ENCODE measurements at places on chromosomes 12 and 14. TPM values are rescaled to one million over a fixed set of nuclear protein-coding genes. Genes with fewer than 3 reads are reported as not detected.
A peak's percentile ranks its signal among the peaks of the same experiment; 100 is the strongest.

DNA sequence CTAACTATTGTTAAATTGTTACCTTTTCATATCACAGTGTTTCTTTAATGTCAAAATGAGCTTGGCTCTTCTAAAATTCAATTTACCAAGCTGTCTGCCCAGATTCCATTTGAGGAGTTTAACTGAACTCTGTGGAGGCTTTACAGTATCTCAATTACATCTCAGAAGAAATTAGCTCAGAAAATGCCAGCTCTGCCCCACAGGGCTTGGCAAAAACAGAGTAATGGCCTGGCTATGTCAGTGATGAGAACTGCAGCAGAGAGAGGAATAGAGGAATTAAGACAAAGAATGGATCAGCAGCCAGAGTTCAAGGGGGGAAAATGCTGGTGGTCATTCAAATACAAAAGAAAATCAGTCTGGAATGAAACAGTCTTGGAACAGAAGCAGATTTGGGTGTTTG lies 15.8 kb upstream of the TMTC1 start:
- DNase-seq: no peak

- no peak for DNase-seq
Measured at GRCh38 chr14:65486863-65487262, 74.3 kb downstream of the FUT8 start.

DNA sequence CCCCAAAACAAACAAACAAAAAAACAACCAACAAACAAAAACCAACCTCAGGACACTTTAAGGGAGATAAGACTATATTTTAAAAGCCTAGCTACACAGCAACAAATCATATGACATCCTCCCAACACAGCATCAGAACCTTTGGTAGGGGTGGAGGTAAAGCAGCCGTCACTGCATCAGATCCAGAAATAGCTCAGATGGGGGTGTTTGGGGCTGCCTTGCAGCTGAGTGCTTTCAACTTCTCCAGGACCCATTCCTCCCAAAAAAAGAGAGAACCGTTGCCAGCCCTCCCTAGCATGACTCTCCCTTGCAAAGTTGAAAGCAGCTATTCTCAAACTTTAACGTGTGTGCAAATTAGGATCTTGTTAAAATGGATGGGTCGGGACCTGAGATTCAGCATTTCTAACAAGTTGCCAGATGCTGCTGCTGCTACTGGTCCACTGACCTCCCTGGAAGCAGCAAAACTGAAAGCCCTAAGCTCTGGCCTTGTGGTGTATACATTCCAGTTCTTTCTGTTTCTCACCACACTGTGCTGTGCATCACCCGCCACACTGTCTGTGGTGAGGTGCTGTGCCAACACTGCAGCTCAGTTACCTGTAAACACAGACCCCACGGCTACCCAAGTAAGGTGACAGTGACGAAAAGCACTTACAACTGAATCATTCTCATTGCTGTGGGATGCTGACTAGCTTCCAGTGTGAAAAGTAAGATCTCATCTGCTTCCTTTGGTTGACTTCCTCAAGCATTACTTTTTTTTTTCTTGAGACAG lies 54.0 kb downstream of the SLC38A1 start:
- DNase-seq: no peak

DNA sequence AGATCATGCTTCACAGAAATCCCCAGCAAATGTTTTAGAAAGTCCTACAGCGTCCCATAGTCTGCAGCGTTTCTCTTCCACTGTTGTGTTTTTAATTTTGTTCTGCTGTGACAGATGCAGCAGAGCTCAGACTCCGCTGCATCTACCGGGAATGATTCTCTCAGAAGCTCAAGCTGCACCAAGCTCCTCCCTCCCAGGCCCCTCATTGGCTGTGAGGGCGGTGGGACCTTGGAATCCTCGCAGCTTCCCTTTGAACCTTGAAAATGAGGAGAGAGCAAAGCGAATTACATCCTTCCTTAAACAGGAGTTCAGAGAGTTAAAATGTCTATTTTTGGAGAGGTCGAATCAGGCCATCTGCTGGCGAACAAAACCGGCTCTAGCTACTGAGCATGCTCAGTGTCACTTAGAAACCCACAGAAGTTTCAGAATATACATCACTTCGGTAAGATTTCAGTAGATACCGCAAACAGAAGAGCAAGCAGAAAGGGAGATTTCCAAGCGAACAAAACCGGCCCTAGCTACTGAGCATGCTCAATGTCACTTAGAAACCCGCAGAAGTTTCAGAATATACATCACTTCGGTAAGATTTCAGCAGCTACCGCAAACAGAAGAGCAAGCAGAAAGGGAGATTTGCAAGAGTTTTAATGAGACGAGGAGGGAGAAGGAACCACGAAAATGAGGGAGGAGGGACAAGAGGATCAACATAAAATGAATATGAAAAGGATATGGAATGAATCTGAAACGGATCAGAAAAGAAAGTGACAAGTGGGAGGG lies at the start of gene ABCD2:
ABCD2 (minus strand) TSS at position 144 of the 774 bp plus-strand sequence. CDS start 188 bp downstream, outside the sequence.
- DNase-seq: peak; percentile 32

KRT6A gene
- total RNA-seq: not detected
